ENCODE measurements at places on chromosomes 2 and 18.
A peak's percentile ranks its signal among the peaks of the same experiment; 100 is the strongest.

- DNase-seq: no peak
Measured at GRCh38 chr2:143679617-143680016, 550.4 kb downstream of the ARHGAP15 start.

DNA sequence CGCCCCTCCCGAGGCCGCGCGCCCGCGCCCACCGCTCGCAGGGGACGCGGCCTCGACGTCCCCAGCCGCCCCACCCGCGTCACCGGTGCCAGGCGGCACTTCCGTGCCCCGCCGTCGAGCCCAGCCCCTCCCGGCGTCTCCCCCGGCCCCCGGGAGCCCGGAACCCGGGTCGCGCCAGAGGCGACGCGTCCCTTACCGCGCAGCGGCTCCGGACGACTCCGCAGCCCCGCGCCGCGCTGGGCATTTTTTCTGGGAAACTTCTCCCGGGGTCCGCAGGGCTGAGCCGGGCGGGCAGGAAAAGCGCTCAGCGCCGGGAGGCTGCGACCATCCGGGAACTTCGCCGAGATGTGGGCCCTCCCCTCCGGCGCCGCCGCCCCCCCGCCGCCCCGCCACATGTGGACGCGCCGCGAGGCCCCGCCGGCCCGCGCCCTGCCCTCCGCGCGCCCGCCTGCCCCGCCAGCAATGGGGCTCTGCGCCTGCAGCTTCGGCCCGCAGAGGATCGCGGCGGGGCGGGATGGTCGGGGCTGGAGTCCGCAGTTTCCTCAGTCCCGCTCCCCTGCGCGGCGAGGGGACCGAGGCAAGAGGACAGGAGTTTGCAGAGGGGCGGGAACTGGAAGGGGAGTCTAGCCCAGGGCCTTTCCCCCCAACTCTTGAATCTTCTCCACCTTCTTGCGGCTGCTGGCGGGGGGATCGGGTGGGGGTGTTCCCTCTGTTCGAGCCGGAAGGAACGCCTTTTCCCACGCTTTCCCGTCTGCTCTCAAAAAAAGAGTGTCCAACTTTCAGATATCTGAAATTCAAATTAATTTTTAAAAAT, 81.5 kb downstream of the CHRNA1 start:
- no peak for DNase-seq

GRCh38 chr2:191158193-191158592, 7.4 kb upstream of the STAT4 start:
- DNase-seq: no peak

DNA sequence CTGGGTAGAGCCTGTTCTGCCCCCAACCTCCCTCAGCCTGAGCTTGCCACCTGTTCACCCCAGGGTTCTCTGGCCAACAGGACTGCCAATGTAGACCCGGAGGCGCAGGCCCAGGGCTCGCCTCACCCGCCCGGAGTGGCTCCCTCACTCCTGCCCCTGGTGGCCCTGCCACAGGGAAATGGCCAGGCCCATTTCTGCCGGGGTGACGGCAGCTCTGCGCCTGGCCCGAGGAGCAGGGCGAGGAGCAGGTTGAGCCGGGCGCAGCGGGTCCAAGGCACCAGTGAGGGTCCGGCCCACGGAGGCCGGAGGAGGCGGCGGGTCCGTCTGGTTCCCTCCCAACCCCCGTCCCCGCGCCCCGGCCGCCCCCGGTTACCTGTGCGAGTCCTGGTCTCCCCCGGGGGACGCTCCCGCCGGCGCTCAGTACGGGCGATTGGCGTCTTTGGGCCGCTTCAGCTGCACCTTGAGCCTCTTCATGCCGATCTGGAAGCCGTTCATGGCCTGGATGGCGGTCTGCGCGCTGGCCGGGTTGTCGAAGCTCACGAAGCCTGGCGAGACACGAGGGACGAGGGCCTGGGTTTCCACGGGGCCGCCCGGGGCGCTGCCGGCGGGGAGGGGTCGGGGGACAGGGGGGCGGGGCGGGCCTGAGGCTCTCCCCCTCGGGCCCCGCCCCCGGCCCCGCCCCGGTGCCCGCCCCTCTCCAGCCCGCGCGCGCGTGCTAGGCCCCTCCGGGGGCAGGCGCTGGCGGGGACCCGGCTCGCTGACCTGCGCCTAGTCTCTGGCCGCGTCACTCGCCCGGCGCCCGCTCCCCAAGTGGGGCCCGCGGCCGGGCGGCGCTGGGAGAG, 312.0 kb downstream of the CELF4 start:
- no peak for DNase-seq

- no peak for DNase-seq
Measured at GRCh38 chr2:152132306-152132705, 33.5 kb upstream of the CACNB4 start.

- no peak for DNase-seq
Measured at GRCh38 chr2:184261331-184261730, 337.0 kb upstream of the ZNF804A start.

GRCh38 chr2:19351499-19351898, 6.9 kb downstream of the OSR1 start:
- no peak for DNase-seq

GRCh38 chr2:155525199-155525598, 807.3 kb downstream of the NR4A2 start:
- peak; percentile 83 for DNase-seq

GRCh38 chr2:166573391-166573790, 79.3 kb upstream of the SCN7A start:
- DNase-seq: no peak

GRCh38 chr18:59114160-59114559, 25.5 kb upstream of the SEC11C start:
- DNase-seq: no peak

- DNase-seq: no peak
Measured at GRCh38 chr2:53668624-53669026, 99.0 kb upstream of the CHAC2 start.

DNA sequence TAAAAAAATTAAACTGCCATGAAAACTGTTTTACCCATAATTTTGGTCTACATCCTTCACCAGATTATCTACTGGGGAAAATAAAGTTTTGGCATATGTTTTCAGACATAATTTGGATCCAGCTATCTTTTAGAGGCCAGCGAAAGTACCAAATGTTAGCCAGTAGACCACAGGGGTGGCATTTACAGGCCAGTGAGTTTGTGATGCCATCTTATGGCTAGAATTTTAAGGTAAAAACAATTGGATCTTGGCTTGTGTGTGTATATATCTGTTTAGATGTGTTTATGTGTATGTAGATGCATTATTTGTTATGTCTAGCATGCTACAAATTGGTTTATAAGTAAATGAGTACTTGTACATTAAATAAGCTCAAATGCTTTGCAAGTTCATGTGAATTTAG, 322.6 kb downstream of the ASXL3 start:
- no peak for DNase-seq

GRCh38 chr2:176089843-176090395, 2.6 kb upstream of the HOXD13 start:
- no peak for DNase-seq

DNA sequence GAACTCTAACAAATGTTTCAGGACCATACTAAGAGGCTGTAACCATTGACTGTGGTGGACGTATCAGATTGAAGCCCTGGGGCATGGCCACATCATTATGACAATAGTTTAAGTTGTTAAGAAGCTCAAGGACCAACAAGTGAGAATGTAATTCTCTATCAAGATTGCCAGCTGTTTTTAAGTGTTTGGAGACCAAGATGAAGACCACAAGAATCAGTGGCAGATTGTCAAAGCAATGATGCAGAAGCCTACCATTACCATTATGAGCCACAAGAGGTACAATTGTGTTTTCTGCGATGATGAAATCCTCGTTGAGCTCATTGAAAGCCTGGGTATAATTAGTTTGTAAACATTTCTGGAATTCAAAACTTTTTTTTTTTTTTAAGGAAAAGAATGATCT, 261.1 kb upstream of the ZEB2 start:
- peak; percentile 5 for DNase-seq

DNA sequence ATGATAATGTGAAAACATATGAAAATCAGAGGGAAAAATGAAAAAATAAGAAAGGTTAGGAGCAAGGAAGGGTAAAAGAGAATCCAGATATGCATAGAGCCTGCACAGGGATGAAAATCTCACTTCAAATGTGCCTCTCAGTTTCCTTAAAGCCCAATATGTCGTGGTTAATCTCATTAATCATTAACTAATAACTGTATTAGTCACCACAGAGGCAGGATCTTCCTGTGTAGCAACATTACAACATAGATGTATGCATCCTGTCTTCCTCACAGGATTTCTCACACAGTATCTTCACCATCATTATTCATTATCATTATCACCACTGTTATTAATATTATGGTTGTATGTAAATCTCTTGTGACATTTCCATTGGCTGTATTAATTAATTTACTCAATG, 361.2 kb upstream of the SOX11 start:
- no peak for DNase-seq

- no peak for DNase-seq
Measured at GRCh38 chr2:12141618-12142258, 395.3 kb downstream of the LPIN1 start.

DNA sequence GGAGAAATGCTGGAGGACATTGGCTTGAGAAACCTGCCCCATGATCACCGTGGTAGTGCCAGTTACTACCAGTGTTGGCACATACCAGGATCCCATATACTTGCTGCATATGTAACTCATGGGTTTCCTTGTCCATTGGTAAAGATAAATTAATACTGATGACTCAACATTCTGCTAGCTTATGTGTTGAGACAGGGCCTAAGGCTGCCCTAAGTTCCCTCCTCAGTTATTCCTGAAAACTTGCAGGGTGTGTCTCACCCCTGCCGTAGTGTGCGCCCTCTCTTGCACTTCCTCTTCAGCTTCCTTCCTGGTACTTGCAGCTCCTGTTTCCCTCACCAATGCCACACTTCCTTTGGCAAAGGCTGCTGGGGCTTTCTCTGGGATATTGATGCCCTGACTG, 4.3 kb upstream of the INO80C start:
- DNase-seq: no peak

DNA sequence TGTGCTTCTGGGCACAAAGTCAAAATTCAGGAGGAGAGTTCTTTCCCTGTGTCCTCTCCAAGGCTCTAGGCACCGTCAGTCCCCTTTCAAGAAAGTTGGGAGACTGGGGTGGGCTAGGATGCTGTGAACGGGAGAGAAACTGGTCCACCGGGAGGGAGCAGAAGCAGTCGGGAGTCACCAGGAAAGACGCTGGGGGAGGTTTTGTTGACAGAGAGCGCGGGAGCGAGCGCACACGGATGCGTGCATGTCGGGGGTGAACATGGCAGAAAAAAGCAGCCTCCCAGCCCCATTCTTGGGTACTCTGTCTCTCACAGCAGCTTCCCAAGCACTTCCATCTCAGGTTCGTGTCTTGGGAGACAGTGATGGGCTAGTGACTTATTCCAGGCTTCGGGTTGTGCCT, 97.1 kb upstream of the PXDN start:
- DNase-seq: no peak

Measured in NCI-H524 treated with DMSO at 0.1 percent for 48 hours (cell line).